ENCODE measurements at places on chromosomes 5 and 9. TPM values are rescaled to one million over a fixed set of nuclear protein-coding genes. Genes with fewer than 3 reads are reported as not detected.

Gene FYB1
- total RNA-seq: 497 TPM

GRCh38 chr9:107888773-107889227 is 399.2 kb upstream of the KLF4 start:
- no peaks in the 10 kb centered on the region for H3K36me3 ChIP-seq
- no peak overlapping the region for H3K27ac ChIP-seq
- no peaks in the 10 kb centered on the region for H3K4me1 ChIP-seq
- no peak for DNase-seq

Gene LPAR1
- 1.9 TPM for total RNA-seq

- H3K27ac ChIP-seq: no peak overlapping the region
- no peak overlapping the region for H3K4me3 ChIP-seq
- H3K4me1 ChIP-seq: no peaks in the 10 kb centered on the region
- no peak for DNase-seq
- no peaks in the 10 kb centered on the region for H3K27me3 ChIP-seq
Observed at GRCh38 chr5:116370886-116371285, 203.7 kb downstream of the SEMA6A start.

- peaks cover 21% of the 10 kb centered on the region for H3K4me1 ChIP-seq
- H3K36me3 ChIP-seq: no peaks in the 10 kb centered on the region
- H3K4me3 ChIP-seq: no peak overlapping the region
Observed at GRCh38 chr5:154273963-154274827, 83.7 kb downstream of the GALNT10 start.
